ENCODE measurements at places on chromosomes 4 and X. TPM values are rescaled to one million over a fixed set of nuclear protein-coding genes. Genes with fewer than 3 reads are reported as not detected.

PROM1 gene
- total RNA-seq, result not detected

TMEM31 gene
- not detected for total RNA-seq

AMTN gene
- total RNA-seq, result not detected

BRS3 gene
- total RNA-seq, result not detected

RPS3A gene
- 1,548 TPM for total RNA-seq

KLF8 gene
- total RNA-seq, result 13.8 TPM

TRIM2 gene
- total RNA-seq, result 49.6 TPM

GABRA4 gene
- total RNA-seq, result not detected

CTBP1 gene
- total RNA-seq, result 167 TPM

Data from left lung (tissue), 14 donors.